Fibroblast of upper back skin (primary cell): ENCODE measurements at places on chromosomes 3 and 15.

DNA sequence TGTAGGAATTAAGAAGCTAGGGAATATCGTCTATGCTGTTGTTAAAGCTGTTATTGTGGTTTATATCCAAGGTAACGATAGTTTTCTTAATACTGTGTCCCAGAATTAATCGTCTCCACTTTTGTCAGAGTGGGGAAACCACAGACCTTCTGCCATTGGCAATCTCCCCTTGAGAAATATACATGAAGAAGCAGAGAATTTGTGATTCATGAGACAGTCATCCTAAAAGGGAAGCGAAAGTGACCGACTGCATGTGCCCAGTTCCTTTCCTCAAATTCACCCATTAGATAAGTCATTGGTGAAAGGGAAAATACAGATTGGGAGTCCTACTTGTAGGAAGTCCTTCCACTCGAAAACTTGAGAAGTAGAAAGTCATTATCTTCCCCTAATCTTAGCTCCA lies 26.6 kb downstream of the DIPK2A start:
- peak; percentile 36 for DNase-seq

- no peak for DNase-seq
Observed at GRCh38 chr15:45117308-45118130, 3.4 kb downstream of the DUOXA2 start.

GRCh38 chr3:85667744-85668143 lies 709.0 kb downstream of the CADM2 start:
- DNase-seq: no peak

DNA sequence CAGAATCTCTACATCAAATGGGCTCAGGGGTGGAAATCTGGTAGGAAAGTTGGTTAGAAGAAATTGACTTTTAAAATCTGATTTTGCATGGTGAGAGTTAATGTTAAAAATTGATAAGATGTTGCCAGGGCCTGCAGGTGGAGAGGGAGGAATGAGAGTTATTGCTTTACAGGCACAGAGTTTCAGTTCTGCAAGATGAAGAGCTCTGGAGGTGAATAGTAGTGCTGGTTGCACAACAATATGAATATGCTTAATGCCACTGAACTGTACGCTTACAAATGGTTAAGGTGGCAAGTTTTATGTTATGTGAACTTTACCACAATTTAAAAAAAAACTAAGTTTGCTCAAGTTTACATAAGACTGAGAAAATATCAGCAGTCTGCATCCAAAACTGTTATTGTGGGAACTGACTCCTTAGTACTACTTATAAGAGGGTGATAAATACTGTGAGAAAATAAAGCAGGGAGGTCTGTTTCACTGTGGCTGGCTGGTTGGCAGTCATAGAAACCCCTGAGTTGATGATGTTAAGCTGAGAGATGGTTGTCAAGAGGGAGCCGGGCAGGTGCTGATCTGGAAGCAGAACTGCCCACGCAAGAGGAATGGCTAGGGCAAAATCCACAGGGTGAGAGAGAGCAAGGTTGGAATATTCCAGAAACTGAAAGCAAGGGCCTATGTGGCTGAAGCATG lies 144.9 kb downstream of the EDEM1 start:
- no peak for DNase-seq

- DNase-seq: no peak
Observed at GRCh38 chr15:38075466-38075865, 141.0 kb downstream of the TMCO5A start.

DNA sequence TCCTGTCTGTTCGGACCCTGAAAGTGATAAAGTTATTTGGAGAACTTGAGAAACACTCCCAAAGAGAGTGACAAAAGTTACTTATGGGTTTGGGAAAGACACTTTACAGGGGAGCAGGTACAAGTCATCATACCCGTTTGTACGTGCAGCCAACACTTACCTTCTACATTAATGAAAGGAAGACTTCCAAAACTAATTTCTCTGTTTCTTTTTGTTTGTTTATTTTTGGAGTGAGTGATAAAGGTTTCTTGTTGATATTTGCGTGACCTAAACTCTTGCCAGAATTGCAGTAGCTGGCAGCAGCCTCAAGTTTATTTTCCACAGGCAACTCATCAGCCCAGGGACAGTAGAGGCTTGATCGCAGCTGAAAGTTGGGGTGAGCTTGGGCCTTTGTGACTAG lies 8.4 kb downstream of the ABHD2 start:
- DNase-seq: no peak

DNA sequence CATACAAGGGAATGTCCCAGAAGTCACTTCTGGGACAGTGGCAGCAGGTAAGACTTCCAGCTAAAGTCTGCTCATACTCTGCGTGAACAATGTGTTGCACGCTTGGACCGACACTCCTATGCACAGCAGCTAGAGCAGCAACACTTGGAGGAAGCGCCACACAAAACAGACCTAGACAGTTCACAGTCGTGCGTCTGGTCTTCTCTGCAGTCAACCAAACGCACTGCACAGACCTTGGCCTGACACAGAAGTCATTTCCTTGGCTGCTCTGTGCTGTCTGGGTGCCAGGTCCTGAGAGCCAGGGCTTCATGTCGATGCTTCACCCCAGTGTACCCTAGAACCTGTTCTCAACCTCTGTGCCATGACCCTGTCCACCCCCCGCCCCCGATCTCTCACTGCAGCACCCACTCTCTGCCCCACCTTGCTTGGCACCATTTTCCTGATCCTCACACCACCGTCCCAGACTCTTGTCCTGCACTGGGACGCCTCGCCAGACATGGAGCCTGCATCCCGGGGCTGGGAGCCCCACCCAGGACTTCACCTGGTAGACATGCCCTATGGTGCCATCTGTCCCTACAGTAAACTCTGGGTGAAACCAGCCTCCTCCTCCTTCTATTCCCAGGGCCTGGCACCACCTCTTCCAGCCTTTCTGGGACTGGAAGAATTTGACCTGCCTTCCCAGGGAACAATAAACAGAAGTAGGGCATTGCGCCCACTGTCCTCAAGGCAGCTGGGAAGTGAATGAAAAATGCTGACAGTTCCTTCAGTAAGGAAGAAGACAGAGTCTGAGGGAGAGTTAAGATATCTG lies 3.1 kb downstream of the ATP10A start:
- no peak for DNase-seq

GRCh38 chr3:122602011-122602710 lies 24.7 kb downstream of the PARP15 start:
- DNase-seq: no peak

DNA sequence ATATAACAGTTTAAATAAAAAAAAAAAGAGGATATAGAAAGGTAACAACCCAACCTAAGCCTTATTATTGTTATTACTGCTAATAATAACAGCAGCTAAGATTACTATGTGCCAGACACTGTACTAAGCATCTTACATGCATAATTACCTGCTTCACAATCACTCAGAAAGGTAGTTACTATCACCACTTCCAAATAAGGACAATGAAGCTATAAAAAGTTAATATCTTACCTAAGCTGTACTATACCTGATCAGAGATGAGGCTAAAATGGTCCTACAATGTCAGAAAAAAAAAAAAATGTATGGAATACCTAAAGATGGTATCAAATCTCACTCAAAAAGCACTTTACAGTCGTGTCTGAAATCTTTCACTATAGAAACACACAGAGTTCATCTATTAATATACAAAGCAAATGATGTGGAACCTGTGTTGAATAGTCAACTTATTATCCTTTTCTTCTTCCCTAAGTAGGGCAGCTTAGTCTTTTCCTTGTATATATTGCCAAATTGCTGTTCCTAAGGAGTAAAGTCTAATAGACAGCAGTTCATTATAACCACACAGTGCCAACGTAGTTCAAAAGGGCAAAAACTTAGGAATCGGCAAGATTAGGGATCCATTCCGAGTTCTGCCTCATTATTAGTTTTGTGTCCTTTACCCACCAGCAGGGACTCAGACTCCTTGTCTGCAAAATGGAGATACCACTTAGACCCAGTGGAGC lies 23.8 kb downstream of the GSK3B start:
- no peak for DNase-seq

DNA sequence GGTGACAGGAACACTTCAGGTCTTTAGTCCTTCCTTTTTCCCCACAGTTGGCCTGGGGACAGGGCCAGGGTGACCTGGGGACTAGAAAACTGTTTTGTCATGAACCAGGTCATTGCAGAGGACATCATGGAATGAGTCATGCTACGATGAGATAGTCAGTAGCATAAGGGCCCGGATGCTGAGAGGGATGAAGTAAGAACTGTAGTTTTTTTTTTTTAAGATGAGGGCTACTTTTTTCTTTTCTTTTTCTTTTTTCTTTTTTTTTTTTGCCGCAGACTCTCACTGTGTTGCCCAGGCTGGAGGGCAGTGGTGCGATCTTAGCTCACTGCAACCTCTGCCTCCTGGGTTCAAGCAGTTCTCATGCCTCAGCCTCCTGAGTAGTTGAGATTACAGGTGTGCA lies 8.0 kb downstream of the MAP2K5 start:
- DNase-seq: no peak

GRCh38 chr3:141227752-141228151 lies 3.9 kb upstream of the PXYLP1 start:
- DNase-seq: peak; percentile 92

GRCh38 chr3:78919021-78919755 lies 848.6 kb downstream of the ROBO1 start:
- DNase-seq: peak; percentile 97

DNA sequence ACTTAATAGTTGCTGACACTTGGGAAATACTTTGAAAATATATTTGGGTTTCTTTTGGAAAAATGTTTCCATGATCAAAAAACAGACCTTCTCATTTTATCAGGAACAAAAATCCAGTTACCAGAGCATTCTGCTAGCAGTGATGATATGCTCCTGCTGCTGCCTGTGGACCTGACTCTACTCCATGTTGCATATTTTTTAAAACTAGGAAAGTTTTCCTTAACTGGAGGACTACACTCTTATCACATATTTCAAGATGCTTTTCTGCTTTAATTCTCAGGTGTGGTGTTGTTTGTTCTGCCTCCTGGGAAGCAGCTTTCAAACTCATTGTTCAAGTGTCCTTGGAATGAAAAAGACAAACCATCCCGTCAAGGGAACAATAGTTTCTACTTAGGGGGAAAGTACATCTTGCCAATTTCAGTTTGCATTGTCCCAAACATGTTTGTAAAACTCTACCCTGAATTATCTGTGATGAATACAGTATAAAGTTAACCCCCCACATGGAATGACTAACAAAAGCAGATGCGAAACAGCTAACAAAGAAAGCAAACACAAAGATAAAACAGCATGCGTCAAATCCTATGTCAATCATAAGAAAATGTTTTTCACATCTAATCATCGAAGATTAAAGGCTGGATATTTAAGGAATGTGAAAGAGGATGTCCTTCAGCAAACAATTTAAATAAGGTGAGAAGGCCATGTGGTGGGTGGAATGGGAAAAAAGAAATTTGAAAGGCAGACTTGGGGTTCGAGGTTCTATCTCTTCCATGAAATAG lies 40.1 kb upstream of the PSMD6 start:
- DNase-seq: peak; percentile 26

- no peak for DNase-seq
Observed at GRCh38 chr3:152447511-152447910, 178.8 kb downstream of the MBNL1 start.

DNA sequence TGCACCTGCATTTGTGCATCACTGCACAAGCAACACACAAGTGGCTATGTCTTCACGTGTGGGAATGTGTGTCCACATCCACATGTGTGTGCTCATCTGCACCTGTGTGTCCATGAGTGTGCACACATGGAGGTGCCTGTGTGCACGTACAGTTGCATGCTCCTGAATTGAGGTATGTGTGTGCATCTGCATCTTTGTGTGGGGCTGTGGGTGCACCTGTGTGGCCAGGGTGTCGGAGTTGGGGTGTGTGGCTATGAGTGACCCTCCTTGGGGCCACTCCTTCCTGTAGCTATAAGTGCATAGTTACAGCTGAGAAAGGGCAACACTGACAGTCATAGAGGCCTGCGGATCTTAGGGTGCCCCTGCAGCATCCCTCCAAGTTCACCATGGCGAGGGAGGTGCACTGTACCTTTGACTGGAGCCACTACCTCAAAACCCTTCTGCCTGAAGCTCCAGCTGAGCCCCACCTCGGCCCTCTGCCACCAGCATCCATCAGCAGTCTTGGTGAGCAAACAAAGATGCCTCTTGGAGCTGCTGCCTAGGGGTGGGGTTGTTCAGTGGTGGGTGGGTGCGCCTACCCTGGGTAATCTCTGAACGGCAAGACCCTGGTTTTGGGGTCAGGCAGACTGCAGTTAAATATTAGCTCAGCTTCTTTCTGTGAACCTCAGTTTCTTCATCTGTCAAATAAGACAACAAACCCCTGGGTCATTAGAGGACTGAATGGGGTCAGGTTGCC lies 5.2 kb upstream of the HHATL start:
- DNase-seq: no peak

- peak; percentile 69 for DNase-seq
Observed at GRCh38 chr3:113912552-113913236, 35.1 kb upstream of the ZDHHC23 start.

- DNase-seq: no peak
Observed at GRCh38 chr15:41487802-41488201, 5.9 kb upstream of the ITPKA start.

DNA sequence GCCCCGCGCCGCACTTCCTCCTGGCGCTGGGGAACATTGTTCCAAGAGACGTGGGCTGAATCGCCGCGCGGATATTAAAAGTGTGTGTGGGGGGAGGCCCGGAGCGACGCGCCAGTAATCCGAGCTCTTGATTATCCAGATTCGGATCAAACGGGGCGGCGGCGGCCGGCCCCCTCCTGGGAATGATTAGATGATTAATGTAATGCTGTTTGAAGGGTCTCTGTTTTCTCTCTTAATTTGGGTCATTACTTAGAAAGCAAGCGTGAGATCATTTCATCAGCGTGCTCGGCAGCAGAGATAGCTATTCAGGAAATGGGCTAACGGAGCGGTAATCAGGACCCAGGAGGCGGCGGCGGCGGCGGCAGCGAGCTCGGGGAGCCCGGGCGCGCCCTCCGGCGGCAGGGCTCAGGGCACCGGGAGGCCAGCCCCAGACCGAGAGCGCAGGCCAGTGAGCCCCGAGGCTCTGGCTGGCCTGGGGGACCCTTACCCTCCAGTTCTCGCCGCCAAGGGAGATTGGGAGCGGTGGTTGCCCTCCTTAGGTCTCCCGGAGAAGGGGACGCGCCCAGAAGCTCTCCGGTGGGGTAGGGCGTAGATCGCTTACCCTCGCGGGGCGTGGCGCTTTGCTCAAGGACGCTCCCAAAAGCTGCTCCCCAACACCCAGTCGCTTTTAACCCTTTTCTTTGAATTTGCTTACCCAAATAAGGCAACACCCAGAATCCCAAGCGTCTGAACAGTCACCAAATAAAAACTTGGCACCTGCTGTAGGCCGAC lies 4.5 kb downstream of the FEZF2 start:
- peak; percentile 10 for DNase-seq

DNA sequence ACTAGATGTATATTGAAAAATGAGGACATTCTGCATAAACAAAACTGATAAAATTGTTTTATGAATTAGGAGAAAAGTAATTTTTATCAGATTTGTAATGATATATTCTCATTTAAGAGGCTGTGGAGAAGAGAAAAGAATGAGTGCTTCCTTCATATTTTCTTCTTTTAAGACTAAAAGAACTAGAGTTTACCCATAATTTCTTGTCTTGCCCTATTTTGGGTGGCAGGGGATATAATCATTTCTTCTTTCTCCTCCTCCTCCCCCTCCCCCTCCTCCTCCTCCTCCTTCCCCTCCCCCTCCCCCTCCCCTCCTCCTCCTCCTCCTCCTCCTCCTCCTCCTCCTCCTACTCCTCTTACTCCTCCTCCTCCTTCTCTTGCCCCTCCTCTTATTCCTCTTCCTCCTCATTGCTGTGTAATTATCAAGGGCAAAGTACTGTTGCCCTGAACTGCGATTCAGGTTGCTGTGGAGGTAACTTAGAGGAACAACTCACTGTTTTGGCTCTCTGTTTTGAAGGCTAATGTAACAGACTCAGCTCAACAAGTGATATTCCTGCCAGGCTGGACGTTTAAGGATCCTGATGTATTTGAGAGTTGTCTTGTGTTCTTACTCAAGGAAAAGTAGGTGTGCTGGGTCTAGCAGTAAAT lies 555.4 kb downstream of the AGBL1 start:
- DNase-seq: no peak

- DNase-seq: no peak
Observed at GRCh38 chr3:185297867-185298266, 44.0 kb upstream of the EHHADH start.
